ENCODE measurements at places on chromosomes 2 and 18.

DNA sequence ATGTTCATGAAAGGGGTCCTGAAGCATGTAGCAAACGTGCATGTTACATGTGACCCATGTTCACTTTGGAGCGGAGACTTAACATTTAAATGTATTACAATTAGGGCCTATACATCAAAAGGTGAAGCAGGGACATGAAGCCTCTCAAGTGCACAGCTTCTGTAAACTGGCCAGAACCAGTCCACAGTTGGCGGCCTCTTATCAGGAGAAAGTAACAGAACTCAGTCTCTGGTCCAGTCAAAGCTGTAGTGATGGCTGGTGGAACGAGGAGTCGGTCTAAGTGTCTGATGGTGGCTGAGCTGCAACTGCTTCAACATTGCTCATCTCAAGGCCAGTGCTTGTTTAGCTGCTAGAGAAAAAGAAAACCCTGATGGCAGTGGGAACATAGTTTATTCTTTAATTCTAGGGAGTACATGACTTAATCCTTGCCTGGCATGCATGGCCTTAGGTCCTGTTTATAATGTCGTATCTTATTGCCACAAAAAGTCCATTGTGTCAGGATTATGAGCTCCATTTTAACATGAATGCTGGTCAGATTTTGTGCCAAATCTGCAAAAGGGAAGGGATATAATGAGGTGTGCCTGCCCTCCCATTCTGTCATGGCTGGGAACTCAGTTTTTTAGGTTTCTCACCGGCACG lies 22.2 kb upstream of the YES1 start:
- DNase-seq: no peak

- DNase-seq: no peak
Observed at GRCh38 chr18:67290421-67290820, 226.1 kb downstream of the DSEL start.

DNA sequence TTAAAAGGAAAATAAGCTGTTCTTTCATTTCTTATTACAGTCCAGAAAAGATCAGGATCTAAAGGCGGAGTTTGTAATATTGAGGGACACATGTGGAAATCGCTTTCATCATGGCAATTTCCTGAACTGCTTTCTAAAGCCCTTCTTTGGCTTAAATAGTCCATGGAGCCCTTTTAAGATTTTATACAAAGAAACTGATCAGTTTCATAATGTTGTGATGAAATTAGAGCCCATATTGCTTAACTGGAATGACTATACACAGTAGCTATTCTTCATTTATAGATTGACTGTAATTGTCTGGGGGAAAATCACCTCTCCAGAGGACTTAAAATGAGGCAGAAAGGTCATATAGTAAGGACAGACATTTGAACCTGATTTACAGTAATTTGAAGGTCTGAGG lies 322.2 kb downstream of the ETAA1 start:
- no peak for DNase-seq

DNA sequence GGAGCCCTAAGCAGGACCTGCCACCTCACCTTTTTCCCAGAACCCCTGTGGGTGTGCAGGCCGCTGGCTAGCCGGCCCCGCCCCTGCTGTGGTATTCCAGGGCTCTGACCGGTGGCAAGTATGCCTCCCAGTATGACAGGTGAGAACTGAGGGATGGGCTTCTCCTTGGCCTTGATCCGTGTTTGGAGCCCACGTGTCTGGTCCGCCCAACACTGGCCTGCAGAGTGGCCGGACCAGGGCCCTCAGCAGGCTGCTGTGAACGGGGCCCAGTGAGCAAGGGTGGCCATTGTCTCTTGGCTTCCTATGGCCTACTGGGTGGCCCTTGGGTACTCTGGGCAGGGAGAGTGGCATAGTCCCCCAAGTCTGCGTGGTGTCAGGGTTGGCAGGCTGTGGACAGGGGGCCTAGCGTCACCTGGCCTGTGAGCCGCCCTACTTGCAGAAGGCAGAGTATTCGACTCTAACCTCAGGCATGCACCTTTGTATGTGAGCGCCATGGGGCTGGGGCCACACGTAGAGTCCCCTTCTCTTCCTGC lies 1.8 kb downstream of the RNPEPL1 start:
- DNase-seq: no peak

DNA sequence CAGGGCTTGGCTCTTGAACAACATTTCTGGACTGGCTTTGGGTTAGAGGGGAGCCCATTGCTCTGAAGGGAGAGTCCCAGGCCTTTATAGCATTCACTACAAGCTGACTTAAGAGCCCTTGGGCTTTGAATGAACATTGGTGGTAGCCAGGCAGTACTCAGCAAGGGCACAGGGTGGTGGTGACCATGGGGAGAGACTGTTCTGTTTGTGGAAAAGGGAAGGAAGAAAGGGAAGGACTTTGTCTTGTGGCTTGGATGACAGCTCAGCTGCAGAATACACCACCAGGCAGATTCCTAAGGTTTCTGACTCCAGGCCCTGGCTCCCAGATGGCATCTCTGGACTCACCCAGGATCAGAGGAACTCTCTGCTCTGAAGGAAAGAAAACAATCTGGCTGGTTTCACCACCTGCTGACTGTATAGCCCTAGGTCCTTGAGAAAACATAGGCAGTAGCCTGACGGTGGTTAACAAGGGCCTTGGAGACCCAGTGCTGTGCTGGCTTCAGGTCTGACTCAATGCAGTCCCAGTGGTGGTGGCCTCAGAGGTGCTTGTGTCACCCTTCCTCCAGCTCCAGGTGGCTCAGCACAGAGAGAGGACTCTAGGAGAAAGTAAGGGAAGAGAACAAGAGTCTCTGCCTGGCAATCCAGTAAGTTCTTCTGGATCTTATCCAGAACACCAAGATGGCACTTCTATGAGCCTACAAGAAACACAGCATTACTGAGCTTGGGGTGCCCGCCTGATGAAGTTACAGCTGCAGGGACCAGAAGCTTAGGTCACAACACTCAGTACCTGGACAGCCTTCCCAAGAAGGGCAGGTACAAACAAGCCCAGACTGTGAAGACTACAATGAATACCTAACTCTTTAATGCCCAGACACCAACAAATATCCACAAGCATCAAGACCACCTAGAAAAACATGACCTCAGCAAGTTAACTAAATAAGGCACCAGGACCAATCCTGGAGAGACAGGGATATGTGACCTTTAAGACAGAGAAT lies 16.4 kb upstream of the ABCB11 start:
- DNase-seq: no peak

- no peak for DNase-seq
Observed at GRCh38 chr2:178523596-178524134, 43.4 kb downstream of the PLEKHA3 start.

GRCh38 chr18:12336887-12337286 lies 28.8 kb downstream of the TUBB6 start:
- no peak for DNase-seq

- DNase-seq: no peak
Observed at GRCh38 chr2:79180092-79180491, 20.5 kb upstream of the REG3A start.

- no peak for DNase-seq
Observed at GRCh38 chr18:66603941-66604627, at the start of gene CDH19. Gene CDH19 (minus strand): TSS chr18:66604090. CDS start chr18:66572204, 31,886 bp downstream.

DNA sequence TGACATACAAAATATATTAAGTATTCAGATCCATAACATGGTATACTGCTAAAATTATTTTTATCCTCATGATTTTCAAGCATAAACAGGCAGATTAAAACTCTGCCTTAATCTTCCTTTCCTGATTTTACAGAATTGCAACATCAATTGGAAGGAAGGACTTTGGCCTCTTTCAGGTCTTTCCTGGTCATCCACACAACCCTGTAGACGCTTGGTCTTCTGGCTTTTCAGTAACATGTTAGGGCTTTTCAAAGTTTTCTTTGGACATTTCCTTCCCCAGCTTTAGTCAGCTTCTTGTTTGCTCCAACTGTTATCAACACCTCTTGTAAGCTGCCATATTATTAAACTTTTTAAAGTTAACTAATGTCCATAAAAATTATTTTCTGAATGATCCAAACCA lies 1364.9 kb upstream of the NRXN1 start:
- no peak for DNase-seq

- no peak for DNase-seq
Observed at GRCh38 chr2:108626995-108627394, 92.3 kb upstream of the RANBP2 start.

GRCh38 chr18:49241852-49242251 lies 218.6 kb downstream of the DYM start:
- no peak for DNase-seq

DNA sequence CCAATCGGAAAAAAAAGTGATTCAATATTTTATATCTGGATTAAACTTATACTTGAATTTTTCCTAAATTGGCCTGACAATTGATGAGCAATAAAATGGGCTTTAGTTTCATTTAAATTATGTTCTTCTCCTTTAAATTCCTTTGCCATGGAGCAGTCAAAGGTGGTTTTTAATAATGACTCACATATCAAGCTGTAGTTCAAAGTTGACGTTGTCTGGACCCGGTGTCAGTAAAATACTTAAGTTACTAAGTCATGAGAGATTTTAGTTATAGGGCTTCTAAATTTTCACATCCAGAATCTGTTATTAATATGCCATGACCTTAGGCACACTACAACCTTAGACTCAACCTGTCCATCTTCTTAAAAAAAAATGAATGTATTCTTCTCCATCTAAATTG lies 62.5 kb downstream of the CDH2 start:
- DNase-seq: no peak

GRCh38 chr2:16861111-16861510 lies 195.5 kb upstream of the CYRIA start:
- no peak for DNase-seq

- peak; percentile 37 for DNase-seq
Observed at GRCh38 chr18:3037423-3037915, 24.5 kb upstream of the LPIN2 start.

DNA sequence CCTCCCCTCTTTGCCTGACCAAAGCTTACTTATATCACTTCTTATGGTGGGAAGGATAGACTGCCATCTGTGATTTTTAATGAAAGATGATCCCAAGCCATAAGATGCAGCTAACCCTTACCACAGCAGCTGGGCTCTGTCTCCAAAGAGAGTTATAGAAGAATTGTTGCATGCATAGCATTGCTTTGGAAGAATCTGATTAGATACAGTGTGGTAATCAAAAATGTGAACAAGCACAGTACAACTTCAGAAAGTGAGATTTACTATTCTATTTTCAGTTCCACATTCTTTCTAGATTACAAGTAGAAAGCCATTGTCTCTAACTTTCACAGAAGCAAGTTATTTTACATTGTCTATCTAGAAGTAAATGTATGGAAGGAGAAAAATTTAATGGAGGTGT lies 129.0 kb upstream of the ACVR2A start:
- DNase-seq: no peak

- DNase-seq: no peak
Observed at GRCh38 chr2:219483451-219484342, 15.0 kb upstream of the GMPPA start.

GRCh38 chr2:120210270-120210693 lies 12.9 kb downstream of the TMEM185B start:
- DNase-seq: no peak

DNA sequence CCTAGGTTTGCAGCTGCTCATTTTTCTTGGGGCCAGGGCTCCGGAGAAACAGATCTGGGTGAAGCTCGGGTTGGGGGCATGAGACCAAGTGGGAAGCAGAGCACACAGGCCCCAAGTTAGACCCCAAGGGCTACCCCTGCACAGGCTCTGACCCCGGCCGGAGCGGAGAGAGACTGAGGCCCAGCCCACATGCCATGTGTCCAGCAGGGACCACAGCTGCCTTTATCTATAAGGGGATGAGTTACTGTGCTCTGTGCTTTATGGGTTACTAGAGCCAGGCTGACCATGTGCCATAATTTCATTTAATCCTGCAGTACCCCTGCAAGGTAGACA lies 30.3 kb upstream of the PRLH start:
- DNase-seq: no peak

DNA sequence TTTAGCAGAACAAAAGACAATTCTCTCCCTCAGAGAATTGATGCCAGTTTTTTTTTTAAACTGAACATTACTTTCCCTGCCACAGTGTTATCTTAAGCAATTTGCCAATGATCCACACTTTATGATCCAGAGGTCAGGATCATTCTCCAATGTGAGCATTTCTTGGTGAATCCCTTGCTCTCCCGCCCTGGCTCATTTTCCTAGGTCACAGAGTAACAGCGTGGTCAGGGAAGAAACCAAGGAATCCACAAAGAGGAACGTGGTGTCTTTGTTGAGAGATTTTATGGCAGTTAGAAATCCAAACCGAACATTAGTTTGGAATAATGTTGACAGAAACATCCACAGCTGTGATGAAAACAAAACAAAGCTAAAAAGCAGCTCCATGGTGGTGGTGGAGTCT lies 250.3 kb downstream of the TTC32 start:
- no peak for DNase-seq

DNA sequence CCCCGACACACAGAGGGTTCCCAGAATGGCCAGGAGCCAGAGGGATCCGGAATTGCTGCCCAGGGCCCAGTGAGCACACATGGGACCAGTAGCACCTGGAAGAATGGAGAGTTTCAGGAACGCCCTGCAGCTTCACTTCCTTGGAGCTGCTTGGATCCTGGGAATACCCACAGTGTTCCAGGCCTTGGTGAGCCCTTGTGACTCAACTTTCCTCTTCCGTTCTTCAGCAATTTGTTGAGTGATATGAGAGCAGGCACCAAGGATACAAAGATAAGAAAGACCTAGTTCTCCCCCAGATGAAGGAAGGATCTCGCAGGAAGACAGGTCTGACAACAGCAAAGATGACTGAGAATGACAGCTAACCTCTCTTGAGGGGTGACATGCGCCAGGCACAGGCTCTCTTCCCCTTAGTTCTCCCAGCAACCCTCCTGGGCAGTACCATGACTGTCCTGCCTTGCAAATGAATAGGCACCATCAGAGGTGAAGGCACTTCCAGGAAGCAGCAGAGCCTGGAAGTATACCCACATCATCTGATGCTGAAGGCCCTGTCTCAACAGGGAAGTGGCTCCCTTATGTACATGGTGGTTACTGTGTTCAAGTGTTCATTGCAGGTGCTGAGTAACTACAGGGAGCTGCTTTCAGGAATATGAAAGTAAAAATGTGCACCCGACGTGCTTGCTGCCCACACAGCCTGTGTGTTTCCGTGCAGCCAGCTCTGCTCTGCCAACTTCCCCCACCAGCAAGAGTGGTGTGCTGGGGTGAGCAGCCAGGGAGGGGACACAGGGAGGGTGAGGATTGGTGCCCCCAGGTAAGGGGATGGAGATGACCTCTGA lies 116.2 kb downstream of the STPG4 start:
- no peak for DNase-seq

DNA sequence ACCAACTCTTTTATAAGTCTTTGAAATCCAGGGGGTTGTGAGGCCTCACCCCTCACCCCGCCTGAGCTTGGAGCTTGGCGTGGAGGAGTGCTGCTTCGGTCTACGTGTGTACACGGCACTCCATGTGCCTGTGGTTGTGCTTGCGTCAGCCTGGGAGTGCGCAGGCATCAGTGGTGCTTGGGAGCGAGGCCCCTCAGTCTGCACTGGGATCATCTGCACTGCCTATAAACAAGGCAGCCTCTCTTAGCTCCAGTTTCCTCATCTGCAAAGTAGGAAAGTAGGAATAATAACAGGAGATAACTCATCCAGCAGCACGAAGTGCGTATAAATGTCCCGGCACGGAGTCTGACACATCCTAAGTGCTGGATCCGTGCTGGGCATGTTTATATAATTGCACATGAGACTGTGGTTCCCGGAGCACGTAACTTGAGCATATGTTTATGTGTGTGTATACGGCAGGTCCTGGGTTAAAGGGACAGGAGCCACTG lies 1.2 kb downstream of the GYPC start:
- DNase-seq: peak; percentile 53
